ENCODE measurements at places on chromosomes 2 and 18.

DNA sequence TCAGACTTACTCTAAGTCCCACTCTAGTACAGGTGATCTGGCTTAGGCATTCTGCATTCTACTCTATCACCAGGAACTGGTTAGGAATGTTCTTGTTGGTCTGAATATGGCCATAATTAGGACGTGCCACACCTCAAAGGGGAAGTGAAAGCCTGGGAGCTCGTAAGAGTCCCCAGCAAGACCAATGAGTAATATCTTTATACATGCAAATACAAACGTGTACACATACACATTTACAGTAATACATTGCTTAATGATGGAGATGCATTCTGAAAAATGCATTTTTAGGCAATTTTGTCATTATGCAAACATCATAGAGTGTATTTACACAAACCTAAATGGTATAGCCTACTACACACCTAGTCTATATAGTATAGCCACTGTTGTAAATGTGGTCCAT is 19.5 kb upstream of the ERCC3 start:
- DNase-seq, result no peak

GRCh38 chr2:32632089-32632488 is 4.2 kb downstream of the TTC27 start:
- no peak for DNase-seq

DNA sequence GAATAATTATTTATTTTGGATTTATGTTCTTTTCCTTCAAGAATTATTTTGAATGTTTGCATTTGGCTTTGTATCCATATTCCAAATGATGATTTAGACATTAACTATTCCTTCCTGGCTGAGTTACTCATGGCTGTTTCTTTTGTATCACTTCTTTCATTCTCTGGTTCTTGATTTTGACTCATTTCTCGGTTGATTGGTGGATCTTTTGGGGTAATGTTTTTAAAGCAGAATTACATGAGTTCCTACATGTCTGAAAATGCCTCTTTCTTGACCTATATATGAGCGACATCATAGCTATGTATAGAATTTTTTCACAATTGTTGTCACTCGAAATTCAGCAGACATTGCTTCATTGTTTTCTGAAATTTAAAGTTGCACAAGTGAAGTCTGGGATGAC is 39.5 kb downstream of the CYP26B1 start:
- DNase-seq, result no peak

DNA sequence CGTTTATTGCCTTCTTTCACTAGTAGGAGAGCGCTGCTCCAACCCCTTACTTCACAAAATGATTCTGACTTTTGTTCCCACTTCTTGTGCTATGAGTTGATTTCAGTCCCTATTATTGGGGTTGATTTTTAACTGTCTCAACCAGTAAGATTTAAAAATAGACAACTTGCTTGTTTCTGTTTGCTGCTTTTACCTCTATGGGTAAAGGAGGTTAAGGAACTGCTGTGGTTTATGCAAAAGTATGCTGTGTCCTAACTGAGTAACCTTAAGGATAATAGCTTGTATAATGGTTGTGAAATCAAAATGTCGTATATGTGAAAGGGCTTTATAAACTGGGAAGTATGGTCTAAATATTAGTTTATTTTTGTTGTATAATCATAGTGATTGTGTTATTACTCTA is 22.6 kb downstream of the ALMS1 start:
- no peak for DNase-seq

GRCh38 chr2:99836690-99837605 is 305.4 kb downstream of the AFF3 start:
- DNase-seq, result no peak

- DNase-seq, result no peak
These were observed 184.2 kb downstream of the TMEM247 start for GRCh38 chr2:46663614-46664013.

- no peak for DNase-seq
These were observed 1416.4 kb downstream of the DSC3 start for GRCh38 chr18:29626094-29626493.

DNA sequence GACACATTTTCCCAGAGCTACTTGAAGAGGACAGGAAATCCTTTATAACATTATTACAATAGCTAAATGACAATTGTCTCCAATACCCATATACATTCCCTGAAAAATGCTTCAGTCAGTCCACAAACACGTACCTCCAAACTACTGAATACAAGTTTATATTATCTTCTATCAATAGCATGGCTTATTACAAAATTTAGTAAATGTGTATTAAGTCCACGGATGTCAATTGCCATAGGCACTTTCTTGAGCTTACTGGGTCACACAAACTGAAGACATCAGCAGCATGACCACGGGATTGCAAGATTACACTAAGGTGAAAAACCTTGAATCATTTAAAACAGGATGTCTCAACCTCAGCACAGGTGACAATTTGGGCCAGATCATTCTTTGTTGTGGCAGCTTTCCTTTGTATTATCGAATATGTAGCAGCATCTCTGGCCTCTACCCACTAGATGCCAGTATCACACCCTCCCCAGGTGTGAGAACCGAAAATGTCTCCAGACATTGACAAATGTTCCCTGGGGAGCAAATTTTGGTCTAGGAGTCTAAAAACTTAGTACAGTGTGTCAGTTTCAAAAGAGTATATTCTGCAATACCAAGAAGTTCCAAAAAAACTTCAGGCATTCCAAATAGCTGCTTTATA is 1.4 kb downstream of the MBD2 start:
- no peak for DNase-seq

DNA sequence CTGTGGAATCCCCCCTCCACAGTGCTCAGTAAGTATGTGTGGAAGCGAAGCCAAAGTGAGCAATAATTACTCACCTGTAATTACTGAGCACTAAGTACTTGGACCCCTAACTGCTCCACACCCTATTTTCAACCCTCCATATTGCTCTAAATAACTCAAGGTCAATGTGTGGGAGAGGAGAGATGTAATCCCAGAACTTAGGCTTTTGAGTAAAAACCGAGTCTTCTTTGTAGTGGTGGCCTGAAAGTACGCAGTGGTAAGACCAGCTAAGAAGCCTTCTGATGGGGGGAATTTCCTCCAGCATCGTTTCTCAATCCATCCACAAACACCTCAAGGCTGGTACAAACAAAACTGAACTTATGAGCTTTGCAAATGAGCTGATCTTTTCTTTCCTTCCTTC is 551.6 kb downstream of the ZEB2 start:
- DNase-seq, result no peak

DNA sequence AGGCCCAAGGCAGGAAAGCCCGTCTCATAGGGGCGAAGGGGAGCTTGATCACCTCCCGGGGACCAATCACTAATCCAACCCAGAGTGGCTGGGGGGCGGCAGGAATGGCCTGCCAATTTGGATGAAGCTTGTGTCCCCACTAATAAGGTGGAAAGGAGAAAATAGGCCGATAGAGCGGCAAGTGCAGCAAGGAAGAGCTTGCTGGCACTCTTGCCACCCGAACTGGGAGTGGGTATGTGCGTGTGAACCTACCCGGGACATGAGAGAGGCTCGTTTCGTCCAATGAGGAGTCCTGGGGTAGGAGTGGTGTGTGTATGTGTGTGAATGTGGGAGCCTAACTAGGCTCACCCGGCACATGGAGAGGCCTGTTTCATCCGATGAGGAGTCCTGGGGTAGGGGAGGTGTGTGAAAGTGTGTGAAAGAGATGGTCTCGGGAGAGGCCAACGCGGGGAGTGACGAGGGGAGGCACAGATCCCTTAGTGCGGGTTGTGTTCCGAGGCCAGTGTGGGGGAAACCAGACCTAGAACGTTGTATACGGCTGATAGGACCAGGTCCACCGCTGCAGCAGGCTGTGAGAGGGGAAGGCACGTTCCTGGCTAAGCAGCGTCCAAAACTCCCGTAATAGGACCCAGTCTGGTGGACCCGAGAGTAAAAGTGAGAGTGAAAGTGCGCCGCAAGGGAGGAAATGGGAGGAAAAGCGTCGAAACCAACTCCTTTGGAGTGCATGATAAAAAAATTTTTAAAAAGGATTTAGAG is 47.1 kb upstream of the SELENOI start:
- no peak for DNase-seq

DNA sequence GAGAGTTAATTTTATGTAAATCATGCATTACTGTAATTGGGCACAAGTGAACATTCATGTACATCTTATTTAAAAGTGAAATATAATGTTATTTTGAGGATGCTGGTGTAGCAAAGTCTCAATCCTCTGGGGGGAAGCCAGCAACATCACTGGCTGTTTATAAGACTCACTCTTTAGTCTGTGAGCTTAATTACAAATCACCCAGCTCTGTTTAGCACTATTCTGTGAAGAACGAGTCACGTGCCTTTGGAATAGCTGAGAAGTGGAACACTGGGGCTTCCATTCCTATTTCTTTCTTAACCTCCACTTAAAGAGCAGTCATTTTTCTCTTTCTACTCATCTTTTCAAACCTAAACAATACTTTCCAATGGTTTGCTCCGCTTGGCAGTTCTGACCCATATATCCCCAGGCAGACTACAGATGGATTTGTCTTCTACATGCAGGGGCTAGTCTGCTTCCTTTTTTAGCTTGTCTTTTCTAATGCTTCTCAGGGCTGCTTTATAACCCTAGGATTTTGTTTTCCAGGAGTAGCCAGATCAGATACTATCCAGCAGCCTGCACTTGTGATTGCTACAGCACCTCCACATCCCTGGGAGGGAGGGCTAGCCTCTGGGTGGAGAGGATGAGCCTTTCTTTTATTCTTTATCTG is 95.3 kb upstream of the CAVIN2 start:
- no peak for DNase-seq

DNA sequence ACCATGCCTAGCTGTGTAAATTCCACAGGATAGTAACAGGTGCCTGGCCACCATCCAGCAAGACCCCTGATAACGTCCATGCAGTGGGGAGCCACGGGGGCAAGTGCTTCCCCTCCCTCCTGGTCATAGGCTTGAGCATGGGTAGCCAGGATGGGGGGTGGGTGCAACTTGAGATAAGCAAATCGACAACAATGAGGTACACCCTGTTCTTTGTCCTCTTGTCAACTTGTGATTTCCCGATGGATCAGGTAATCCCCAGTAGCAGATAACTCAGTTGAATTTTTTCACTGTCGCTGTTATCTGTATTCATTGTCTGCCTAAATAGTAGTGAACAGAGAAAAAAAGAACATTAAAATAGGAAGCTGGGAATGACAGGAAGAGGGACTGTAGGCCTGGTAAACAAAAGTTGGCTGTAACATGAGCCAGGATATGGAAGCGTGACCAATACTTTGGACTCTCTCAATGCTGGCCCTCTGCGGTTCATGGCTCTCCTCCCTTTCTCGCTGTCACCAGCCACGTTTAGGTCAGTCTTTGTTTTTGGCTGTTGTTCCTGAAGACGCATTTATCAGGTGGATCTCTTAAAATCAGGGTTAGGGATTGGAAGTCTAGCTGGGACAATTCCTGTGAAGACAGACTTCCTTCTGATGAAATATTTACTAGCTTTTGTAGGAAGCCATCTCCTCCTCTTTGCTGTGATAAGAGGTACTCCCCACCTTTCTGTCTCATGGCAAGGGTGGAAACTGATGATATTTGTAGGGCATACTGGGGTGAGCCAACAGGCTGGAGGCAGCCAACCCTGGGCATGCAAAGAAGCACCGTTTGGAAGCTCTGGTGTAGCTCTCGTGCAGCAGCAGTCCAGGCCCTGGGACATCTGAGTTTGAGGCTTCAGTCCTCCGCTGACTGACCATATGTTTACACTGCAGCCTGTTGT is 42.4 kb downstream of the TCF7L1 start:
- no peak for DNase-seq

DNA sequence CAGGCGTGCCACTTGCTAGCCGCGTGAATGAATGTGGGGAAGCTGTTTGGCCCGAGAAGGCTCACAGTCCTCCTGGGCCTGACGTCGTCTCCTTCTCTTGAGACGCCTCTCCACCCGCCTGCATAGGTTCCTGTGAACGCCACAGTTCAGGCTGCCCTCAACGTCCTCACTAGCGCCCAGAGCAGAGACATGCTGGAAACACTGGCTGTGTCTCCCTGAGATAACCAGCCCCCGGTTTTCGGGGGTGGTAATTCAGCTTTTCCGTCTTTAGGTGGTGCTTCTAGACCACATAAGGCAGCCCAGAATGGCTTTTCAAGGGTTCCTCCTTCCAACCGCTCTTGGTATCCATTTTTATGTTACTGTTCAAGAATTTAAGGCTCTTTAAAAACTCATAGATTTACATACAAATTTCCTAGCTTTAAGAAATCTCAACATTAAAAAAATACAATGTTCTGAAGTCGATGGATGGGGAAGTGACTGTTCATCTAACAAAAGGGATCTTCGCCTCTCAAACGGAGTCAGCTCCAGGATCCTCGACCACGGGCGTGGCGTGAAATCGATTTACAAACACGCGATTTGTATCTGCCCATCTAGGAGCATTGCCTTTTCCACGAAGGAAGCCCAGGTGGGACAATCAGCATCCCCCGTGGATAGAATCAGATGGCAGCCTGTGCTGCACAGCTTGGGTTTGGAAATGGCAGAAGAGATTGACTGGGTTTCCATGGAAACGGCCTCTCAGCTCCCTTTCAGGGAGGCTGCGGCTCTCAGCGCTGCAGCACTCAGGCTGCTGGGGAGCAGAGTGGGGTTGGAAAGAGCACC is 110.6 kb upstream of the PXDN start:
- no peak for DNase-seq

- DNase-seq, result no peak
These were observed 16.0 kb downstream of the SLC66A2 start for GRCh38 chr18:79935499-79935898.

- no peak for DNase-seq
These were observed 161.0 kb upstream of the TMEM200C start for GRCh38 chr18:6056171-6056910.

DNA sequence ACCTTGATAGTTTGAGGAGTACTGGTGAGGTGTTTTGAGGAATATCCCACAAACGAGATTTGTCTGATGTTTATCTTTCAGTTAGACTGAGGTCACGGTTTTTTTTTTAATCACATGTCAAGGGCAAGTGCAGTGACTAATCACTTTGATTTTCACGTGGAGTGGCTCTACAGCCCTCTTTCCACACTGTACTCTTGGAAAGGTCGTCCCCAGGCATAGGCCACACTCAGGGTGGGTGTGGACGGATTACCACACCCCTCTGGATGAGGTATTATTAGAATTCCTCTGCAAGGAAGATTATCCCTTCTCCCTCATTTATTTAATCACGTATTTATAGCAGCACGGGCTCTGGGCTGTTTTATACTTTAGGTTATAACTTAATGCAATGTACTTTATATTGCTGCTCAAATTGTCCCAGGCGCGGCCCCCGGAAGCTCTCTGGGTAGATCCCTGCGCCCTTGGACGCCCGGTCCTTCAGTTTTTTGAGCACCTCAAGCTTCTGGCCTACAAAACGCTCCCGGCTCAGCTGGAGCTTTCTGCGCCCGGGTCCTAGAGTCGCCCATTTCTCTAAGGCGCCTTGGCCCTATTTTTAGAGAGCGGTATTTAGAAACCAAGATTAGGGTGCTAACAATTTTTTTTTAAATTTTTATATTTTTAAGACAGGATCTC is 515 bp upstream of the PLEKHB2 start:
- no peak for DNase-seq

DNA sequence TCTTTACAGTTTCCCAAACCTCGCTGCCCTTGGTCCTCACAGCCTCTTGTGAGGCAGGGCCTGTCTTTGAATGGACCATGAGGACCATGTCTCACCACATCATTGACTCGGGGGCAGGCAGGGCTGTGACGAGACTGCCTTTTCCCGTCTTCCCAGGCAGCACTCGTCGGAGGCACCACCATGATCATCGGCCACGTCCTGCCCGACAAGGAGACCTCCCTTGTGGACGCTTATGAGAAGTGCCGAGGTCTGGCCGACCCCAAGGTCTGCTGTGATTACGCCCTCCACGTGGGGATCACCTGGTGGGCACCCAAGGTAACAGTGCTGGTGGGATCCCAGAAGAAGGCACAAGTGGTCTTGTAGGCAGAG is 45.7 kb upstream of the MAPRE3 start:
- no peak for DNase-seq

- DNase-seq, result no peak
These were observed 68.7 kb upstream of the RBM44 start for GRCh38 chr2:237729681-237730475.
